Gastrocnemius medialis (tissue), 4 donors: ENCODE measurements at places on chromosomes 2 and 18.

GRCh38 chr18:35968278-35968880, 4.1 kb upstream of the RMP24 start:
- DNase-seq = no peak

- no peak for DNase-seq
These were observed 293.9 kb upstream of the ERBB4 start for GRCh38 chr2:212832211-212833195.

DNA sequence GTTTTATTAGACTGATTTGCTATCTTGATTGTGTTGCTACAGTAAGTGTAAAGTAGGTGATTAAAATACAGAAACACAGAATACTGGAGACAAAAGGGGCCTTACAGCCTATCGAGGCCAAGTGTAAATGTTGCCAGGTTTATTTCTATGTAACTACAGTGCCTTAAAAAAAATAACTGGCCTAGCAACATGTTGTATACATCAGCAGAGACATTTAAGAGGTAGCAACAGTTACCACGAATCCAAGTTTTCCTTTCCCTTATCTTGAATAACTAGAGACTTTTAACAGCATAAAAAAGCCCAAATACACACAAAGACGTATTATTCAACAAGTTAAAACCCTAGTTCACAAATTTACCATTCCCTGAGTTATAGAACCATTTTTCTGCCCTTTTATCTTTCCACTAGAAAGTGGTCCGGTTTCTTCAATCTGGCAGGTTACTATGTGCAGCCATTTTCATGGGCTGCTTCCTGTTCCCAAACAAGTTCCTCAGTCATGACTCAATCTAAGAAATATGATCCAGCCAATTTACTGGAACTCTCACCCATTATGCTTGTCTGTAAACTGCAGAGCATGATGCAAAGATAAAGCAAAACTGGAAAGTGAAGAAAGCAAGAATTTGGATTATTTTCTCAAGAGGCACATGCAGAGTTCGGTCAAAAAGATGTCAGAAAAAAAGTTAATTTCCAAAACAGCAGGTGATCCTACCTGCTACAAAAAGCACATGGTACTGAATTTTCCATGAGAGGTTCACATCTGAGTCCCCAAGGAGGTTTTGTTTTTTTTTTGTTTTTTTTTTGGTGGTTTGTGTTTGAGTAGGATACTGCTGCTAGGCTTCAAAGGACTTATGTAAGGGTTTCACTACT, 22.2 kb downstream of the NFE2L2 start:
- DNase-seq = no peak

DNA sequence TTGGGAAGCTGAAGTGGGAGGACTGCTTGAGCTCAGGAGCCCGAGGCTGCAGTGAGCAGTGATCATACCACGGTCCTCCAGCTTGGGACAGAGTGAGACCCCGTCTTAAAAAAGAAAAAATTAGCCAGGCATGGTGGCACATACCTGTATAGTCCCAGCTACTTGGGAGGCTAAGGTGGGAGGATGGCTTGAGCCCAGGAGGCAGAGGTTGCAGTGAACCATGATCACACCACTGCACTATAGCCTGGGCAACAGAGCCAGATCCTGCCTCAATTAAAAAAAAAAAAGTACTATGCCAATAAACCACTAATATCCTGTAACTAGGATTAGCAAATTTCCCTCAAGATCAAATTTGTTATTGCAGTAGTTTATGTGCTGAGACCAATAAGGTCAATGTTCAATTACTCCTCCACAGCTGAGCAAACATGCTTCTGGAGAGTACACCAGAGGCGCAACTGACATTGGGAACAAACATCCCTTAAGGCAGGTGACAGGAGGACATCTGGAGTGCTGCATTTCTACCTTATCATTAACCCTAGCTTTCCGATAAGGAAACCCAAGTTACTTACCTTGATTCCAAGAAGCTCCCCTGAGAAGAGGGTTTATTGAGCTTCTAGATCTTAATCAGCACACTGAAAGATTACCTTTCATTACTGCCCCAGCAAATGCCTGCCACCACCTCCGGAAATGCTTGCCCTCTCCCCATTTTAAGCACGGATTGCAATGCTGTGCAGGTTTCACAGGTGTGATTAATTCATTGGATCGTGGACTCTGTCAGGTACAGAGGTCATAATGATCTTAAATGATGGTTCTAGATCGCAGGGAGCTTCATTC, 26.2 kb downstream of the MGAT4A start:
- DNase-seq = no peak

- DNase-seq = no peak
These were observed 61.9 kb downstream of the KLHL29 start for GRCh38 chr2:23446916-23447315.

- no peak for DNase-seq
These were observed 40.5 kb downstream of the LONRF2 start for GRCh38 chr2:100281521-100282438.

- no peak for DNase-seq
These were observed 113.2 kb upstream of the DLX2 start for GRCh38 chr2:172215936-172216335.
